ENCODE measurements at places on chromosomes 2 and 18.

DNA sequence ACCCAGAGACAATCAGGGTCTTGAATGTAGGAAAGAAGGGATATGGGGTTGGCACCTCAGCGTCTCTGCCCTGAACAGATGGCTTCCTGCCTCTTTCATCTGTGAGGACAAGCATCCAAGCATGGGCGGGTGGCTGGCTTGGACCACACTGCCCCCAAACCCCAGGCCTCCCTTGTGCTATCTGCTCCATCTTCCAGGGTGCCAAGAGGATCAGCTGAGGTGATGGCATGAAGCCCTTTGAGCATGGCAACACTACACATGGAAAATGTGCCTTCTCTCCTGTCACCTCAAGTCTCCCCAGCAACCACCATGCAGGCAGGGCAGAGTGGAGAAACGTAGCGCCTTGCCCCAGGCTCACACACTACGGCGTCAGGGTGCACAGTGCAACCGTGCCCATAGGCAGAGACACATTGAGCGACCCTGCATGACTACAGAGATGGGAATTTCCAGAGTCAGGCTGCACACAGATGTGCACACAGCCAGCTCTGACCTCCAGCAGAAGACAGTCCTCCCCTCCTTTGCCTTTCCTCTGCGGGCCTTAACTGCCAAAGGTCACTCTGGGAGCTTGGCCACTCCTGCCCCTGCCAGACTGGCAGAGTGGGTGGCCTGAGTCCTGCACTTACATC, 1.5 kb downstream of the KCNIP3 start:
- no peak for DNase-seq

DNA sequence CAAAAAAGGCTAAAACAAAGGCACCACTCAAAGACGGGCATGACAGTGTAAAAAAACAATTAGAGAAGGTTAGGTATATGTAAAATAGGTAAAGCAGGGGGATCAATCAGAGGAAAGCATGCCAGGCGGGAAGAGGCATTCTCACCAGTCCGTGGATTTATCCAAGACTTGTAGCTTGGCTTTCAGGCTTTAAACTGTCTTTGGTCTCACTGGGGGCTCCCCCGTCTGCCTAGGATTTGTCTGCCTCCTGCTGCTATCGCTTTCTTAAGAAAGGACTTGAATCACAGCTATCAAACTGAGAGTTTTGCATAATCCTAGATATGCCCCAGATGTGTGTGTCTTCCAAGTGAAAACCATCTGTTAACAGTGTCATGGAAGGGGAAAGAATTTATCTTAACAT, 11.1 kb upstream of the GORASP2 start:
- DNase-seq = no peak

DNA sequence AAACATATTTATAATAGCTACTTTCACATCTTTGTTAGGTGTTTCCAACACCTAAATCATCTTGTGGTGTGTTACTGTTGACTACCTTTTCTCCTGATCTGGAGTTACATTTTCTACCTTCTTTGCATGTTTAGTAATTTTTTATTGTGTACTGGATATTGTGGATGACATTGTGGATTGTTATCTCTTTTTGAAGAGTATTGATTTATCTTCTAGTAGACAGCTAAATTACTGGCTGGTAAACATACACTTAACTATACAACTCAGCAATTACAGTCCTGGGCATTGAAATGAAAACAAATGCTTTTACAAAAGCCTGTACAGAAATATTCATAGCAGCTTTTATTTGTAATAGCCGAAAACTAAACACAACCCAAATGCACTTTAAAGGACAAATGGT, 150.8 kb downstream of the PTRHD1 start:
- DNase-seq = no peak

DNA sequence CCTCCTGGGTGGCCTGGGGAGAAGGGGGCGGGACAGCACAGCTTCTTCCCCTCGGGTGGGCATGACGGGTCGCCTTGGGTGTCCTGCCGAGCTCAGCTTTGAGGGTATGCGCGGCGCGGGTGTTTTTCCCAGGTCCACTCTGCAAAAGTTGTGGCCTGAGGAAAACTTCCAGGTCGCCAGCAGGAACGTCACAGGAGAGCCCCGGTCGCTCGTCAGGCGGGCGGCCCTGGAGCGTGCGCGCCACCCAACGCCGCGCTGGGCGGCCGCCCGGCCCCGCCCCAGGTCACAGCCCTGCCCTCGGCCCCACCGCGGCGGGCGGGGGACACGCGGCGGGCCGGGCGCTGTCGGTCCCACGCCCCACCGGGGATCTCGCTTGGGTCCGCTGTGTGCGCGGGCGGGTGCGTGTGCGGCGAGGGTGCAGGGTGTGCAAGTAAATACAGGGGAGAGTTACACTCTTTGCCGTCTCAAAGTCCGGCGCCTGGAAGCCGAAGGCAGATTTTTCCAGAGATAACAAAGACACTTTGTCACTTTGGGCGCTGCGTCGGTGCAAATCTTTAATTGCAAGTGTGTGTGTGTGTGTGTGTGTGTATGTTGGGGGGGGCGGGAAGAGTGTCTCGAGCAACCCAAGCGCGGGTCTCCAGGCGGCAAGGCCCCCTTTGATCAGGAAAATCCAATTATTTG, 616 bp upstream of the SP5 start:
- DNase-seq = no peak

DNA sequence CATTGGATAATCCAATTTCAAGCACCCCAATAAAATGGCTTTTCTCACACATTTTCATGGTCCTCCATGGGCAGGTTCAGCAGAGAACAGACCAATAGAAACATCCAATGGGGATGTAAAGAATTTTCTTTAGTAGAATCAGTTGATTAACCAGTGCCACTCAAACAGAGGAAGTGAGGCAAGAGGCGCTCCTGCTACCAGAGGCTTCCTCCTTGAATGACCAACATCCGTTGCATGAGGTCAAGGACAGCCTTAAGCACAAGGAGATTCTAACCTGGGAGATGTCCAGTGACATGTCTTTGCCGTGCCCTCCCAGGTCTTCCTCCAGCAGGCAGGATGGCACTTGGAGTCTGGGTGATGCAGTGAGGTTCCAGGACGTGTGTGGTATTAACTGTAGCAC, 146.6 kb downstream of the PIEZO2 start:
- no peak for DNase-seq

DNA sequence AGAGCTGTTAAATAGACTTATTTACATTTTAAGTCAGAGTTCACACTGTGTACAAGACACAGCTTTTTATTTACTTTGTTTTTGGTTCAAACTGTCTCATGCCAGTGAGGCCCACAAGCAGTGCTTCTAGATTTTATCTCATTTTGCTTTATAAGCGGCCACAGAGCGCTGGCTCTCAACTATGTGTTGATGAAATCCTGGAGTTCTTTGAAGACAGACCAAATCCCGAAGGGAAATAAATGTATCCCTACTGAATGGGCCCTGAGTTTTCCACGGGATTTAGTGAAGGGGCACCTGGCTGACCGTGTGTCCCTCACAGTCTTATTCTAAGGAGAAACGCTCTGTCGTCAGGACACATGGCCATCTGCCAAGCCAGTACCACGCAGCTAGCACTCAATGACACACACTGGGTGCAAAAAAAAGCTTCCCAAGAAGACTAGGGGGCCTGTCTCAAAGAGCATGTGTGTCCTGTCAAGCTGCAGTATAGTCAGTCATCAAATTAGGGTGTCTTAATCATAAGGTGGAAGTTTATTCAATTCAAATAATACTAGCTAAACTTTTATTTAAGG, 23.4 kb downstream of the LYPD1 start:
- DNase-seq = no peak

GRCh38 chr2:96960153-96960961, 26.0 kb downstream of the FAM178B start:
- DNase-seq = peak; percentile 67

- no peak for DNase-seq
Observed at GRCh38 chr2:136185981-136186776, 68.2 kb upstream of the CXCR4 start.

DNA sequence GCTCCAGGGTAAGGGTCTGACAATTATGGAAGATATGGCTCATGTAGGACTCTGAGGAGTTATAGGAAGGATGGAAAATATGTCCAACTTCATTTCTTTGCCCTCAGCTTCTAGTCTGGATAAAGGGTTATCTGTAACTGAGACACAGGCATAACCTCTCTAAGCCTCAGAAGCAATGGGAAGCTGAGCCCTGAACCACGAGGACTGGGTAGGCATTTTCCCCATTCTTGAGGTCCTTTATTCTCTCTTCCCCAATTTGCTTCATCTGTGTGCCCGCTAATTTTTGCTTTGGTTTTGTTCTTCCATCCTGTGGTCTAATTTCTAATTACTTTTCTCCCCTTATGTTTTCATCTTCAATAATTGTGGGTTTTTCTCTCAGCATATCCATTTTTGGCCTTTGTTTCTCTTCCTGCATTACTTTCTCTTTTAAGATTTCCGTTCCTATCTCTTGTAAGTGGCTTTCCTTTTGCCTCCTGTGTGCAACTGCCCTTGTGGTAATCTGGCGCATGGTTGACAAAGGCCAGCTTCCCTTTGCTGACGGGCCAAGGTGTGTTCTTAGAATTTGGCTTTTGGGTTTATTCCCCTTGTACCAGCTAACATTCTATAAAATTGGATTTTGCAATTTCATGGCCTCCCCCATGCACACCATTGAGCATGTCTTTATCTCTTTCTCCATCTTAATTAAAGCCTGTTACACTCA, 343.8 kb downstream of the TXNL1 start:
- DNase-seq = no peak

DNA sequence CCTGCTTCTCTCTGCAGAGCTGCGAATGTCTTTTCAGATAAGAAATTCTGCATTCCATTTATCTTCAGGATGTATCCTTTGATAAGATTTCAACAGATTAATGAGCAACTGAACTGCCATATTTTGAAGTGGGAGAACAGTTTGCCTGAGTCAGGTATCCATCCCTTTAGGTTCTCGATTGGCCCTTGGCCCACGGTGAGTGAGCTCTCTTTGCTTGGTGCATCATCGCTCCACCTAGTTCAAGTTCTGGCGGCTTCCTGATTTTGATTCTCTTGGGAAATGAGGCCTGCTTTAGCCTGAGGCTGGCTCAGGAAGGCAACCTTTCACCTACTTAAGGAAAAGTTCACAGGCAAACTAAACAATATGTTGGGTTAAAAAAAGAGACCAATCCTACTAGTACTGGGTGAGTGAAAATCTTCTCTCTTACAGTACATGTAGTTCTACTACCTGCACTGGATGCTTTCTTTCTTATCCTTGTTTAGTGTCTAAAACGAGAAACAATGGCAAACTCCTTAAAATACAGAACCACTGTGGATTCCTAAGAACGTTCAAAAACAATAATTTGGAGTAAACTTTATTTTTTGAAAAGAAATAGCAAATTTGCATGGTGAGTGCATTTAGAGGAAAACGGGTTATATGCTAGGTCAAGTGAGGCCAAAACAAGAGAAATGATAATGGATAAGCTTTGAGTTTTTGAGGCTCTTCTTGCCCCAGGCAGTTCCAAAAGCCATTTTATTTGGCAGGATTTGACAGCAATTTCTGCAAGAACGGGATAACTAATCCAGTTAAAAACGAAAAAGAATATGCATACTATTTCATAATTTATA, 837 bp upstream of the ACSL3 start:
- peak; percentile 73 for DNase-seq

- no peak for DNase-seq
Observed at GRCh38 chr18:77486985-77487384, 237.3 kb downstream of the GALR1 start.

GRCh38 chr18:70156886-70157285, 48.6 kb downstream of the RTTN start:
- DNase-seq = no peak

GRCh38 chr2:196957881-196958525, 31.5 kb upstream of the PGAP1 start:
- no peak for DNase-seq

GRCh38 chr18:40387130-40387787, 1567.8 kb upstream of the PIK3C3 start:
- DNase-seq = no peak

DNA sequence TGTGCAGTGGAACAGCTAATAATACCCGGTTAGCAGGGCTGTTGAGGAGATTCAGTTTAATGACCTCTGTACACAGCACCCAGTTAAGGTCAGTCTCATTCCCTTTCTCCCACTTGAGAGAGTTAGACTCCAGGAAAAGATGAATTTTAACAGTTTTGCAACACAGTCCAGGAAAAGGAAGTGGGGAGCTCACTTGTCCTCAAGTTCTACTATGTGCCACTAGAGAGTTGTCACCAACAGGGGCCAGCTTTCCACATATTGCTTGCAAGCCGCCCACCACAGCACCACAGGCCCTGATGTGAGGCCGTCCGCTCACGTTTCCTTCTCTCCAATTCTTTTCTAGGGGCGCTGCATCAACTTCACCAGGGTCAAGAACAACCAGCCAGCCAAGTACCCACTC, 142.1 kb downstream of the GFPT1 start:
- DNase-seq = no peak

GRCh38 chr18:77255426-77256105, 5.9 kb downstream of the GALR1 start:
- DNase-seq = no peak

GRCh38 chr2:12819721-12820120, 103.0 kb downstream of the TRIB2 start:
- DNase-seq = peak; percentile 24

DNA sequence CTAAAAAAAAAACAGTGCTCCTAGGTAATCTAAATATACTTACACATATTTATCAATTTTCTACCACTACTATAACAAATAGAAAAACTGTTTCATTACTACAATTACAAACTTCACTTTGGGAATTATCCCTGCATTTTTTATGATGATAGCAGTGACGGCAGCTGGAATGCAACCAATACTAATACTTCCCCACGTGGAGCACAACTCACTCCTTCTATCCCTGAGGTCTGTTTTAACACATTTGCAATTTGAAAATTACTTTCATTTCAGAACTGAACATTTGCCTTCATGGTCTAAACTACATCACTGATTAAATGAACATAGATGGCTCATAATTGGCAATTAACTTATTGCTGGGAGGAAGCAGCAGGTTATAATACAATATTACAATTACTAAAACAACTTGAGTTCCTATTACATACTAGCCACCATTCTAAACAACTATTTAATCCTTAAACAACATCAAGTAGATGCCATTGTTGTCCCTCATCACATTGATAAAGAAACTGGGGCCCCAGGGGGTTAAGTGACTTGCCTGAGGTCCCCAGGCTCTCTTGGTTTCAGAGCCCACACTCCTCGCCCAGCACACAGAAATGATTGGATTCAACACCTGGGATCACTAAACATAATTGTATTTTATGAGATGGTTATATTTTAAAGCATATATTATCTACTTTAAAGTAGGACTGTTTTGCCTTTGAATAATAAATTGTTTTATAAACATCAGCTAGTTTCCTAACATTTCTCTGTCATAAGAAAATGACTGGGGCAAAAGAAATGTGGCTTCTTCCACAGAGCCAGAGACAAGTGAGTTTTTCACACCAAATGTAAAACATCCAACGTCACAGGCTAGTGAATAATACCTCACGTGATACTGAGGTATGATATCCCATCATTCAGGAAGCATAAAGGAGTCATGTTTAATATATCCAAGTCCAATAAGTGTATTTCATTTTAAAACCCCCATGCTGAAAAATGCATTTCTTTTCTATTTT, 6.2 kb downstream of the COLEC12 start:
- peak; percentile 88 for DNase-seq

DNA sequence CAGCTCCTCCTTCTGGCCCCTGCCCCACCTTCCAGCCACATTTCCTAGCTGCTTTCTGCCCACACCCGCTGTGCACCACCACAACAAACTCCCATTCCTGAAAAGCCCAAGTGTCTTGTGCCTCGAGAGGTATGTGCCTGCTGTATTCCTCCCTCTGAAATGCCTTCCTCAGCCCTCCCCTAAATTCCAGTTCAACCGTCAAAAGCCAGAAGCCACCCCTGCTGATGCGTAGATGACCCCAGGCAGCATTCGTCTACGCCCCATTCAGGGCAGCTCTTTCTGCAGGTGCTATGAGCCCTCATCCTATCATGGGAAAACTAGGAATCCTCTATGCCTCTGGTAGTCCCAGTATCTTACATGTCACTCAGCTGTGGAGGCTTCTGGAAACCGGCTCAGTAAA, 71.7 kb downstream of the DNMT3A start:
- no peak for DNase-seq
